Nucleus accumbens (tissue), 56 donors: ENCODE measurements at places on chromosomes 2 and 18.

- DNase-seq = no peak
Measured at GRCh38 chr2:171407030-171407675, 26.6 kb downstream of the METTL8 start.

- no peak for DNase-seq
Measured at GRCh38 chr2:204863336-204863735, 318.1 kb downstream of the PARD3B start.

GRCh38 chr18:36530676-36531405 is 233.3 kb downstream of the FHOD3 start:
- no peak for DNase-seq

DNA sequence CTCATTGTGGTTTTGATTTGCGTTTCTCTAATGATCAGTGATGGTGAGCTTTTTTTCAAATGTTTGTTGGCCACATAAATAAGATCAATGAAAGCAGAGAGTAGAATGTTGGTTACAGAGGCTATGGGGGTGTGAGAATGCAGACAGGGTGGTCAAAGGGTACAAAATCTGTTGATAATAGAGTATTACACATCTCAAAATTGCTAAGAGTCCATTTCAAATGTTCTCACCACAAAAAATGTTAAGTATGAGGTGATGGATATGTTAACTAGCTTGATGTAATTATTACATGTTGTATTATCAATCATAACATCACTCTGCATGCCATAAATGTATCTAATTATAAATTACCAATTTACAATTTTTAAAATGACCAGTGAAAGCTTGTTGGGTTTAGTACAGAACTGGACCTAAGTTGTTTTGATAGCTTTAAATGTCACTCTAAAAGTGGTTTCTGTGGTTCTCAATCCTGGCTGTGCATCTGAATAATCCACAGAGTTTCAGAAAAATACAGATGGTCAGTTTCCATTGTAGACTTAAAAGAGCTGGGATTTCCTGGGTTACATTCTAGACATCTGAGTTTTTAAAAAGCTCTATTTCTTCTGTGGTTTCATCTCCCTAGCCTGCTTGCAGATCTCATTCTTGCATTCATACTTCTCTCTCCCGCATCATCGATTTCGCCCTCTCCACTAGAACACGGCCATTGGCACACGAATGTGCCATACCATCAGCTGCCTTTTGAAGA is 286.0 kb upstream of the LYPD1 start:
- no peak for DNase-seq
